ENCODE measurements at places on chromosomes 3 and 15.

GRCh38 chr3:48472673-48472922 lies 26.1 kb downstream of the ATRIP start:
- no peak for DNase-seq

GRCh38 chr3:14210843-14211594 lies 32.4 kb downstream of the LSM3 start:
- no peak for DNase-seq

DNA sequence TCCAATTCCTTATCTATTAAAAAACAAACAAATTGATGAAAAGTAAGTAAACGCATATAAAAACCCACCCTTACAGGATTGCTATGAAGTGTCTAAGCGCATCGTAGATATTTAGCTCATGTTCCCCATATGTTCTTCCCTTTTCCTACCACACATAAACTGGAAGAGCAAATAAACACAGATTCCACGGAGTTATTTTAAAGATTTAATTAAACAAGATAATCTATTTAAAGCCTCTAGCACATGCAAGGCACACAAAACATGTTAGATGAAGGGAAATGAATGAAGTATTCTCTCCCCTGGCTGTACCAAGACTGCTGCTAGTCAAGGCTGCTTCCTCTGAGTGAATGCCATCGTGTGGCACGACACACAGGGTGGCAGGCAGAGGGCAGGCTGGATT lies 78.4 kb upstream of the FGF12 start:
- DNase-seq, result no peak

GRCh38 chr3:141346418-141346817 lies 21.9 kb upstream of the ZBTB38 start:
- no peak for DNase-seq

GRCh38 chr3:13561967-13562366 lies 13.0 kb downstream of the FBLN2 start:
- no peak for DNase-seq

GRCh38 chr15:84891339-84891738 lies 6.9 kb downstream of the SLC28A1 start:
- no peak for DNase-seq

DNA sequence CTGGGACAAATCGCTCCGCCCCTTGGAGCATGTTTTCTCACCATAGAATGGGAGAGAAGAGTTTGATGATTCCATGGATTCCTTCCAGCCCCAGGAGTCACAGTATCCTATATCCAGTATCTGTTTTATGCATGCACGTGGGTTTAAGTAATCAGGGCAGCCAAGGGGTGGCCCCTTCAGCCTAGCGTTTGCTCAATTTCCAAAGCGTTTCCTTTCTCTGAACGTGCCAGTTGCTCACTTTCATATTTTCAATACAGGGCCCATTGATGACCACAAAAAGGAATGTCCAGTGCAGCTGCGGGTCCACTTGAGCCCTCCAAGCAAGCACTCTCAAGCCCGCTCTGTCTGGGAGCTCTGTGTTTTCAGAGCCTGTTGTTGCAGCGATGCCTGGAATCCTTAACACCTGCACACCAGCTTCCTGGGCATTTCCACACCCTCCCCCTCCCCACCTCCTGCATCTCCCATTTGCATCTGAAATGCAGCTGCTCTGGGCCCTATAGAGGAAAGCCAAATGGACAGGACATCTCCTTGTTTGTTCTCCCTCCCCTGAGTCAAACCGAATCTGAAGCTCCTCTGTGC lies 164.3 kb upstream of the LPP start:
- no peak for DNase-seq

DNA sequence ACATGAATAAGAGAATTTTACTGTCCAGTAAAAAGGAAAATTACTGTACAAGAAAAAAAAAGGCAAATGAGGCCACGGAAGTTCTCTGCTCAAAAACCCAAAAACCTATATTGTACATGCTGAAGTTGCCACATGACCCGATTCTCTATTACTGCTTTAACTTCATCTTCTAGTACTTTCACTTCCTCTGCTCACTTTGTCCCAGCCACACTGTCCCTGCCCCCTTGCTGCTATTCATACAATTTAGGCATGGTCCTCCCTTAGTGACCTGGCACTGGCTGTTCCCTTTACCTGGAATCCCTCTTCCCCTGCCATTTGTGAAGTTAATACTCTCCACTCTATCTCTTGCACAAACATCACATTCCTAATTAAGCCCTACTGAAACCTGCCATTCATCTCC lies 457.4 kb downstream of the MAGI1 start:
- no peak for DNase-seq

DNA sequence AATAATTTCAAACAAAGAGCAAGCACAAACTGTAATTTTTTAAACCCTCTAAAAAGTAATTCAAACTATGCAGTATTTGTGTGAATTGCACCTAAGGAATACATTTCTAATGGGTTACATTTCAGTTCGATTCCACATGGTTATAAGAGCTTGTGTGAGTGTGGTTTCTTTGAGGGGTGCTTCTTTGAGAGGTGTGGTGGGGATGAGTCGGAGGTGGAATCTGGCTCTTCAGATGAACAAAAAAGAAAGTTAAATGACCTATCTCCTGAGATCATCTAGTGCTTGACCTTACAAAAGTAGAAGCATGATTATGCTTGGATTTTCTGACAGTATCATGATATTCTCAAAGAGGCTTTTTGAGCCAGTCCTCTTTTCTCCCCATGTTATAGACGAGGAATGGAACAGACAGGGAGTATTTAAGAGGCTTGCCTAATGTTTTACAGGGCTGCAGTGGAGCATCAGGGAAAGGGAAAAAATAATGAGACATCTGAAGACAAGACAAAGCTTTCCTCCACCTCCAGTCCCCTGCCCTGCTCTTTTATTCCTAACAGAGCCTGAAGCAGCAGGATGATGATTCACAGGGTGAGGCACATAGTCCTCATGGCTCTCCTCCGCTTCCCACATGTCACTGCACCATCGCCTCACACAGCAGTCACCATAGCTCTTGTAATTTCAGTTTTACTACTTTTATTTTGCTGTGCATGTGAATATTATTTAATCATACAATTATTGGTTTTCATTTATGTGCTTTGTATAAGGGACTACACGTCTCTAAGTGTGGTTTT lies 82.0 kb downstream of the LYSMD4 start:
- no peak for DNase-seq

DNA sequence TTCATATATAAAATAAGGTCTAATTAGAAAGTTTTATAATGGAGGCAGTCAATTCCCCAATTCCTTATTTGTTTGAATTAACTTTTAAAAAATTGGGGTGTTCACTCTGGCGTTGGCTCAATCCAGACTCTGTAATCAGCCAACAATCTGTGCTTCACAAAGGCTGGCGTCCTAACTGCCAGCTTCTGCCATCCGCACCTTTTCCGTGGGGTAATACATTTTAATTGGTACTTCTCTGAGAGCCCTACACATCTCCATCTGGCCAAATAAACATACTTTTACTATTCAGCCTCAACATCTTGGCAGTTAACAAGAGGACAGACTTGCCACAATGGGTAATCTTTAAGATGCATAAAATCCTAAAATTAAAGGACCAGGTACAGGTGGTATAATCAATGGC lies 125.2 kb upstream of the CCNL1 start:
- no peak for DNase-seq

DNA sequence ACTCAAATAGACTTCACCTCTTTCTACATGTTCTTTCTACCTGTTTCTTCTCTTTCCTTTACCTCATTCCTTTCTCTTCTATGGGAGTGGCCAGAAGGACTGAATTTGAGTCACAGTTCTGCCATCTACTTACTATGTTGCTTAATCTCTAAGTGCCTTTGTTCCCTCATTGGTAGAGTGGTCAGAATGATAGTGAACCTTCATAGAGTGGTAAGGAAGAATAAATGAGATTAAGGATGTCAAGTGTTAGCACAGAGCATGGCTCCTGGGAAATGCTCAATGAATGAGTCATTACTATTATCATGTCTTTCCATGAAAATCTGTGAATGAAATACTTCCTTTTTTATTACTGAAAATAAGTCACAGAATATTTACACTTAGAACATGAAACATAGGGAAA lies 17.5 kb downstream of the TMEM207 start:
- no peak for DNase-seq

GRCh38 chr15:51286816-51287215 lies 51.6 kb downstream of the CYP19A1 start:
- DNase-seq, result no peak

- no peak for DNase-seq
Measured at GRCh38 chr15:40613080-40613479, 19.0 kb downstream of the KNL1 start.

- no peak for DNase-seq
Measured at GRCh38 chr15:38130740-38131498, 121.7 kb upstream of the SPRED1 start.

DNA sequence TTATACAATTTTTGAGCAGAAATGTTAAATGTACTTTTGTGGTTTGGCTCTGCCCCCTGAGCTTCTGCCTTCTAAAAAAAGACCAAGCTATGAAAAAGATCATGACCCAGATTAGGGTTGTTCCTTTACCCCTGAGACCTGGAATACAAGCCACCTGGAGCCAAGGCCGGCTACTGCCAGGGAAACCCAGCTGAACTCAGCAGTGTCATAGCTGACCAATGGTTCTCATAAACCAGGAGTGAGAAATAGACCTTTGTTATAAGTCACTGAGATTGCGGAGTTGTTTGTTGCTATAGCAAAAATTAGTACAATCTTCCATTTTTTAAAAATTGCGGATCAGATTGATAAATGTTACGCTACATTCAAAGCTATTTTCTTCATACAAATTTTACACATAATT lies 1261.7 kb downstream of the ROBO1 start:
- DNase-seq, result no peak

DNA sequence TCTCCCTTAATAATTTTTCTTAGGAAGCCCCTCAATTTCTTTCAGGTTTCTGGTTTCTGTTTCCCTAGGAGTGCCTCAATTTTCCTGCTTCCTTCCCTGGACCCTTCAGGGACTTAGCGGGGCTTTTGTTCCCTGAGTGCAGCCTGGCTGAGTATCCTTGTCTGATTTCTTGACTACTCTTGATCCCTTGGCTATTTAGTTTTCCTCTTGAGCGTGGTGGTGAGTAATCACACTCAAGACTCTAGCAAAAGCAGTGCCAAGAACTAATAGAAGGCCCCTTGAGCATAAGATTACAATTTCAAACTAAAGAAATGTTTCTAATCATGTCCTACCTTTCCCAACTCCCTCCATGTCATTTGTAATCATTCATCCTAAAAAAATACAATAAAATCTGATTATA lies 94.3 kb upstream of the C3orf80 start:
- no peak for DNase-seq

- DNase-seq, result no peak
Measured at GRCh38 chr3:191151653-191152052, 47.4 kb upstream of the OSTN start.

DNA sequence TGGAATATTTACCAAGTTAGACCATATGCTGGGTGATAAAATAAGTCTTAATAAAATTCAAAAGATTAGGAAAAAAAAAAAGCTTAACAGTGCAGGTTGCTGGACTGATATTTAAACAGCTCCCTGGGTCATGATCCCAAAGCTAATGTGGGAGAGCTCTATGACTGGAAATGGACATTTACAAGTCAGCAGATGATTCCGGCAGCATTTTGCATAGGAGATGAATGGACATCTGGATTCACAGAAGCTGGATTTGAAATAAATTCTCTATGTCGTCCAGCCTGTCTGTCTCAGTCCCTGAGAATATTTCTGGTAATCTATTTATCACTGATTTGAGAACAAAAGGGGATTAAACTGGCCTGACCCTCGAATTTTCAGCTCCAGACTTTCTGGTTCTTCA lies 52.3 kb upstream of the KLHL25 start:
- no peak for DNase-seq

DNA sequence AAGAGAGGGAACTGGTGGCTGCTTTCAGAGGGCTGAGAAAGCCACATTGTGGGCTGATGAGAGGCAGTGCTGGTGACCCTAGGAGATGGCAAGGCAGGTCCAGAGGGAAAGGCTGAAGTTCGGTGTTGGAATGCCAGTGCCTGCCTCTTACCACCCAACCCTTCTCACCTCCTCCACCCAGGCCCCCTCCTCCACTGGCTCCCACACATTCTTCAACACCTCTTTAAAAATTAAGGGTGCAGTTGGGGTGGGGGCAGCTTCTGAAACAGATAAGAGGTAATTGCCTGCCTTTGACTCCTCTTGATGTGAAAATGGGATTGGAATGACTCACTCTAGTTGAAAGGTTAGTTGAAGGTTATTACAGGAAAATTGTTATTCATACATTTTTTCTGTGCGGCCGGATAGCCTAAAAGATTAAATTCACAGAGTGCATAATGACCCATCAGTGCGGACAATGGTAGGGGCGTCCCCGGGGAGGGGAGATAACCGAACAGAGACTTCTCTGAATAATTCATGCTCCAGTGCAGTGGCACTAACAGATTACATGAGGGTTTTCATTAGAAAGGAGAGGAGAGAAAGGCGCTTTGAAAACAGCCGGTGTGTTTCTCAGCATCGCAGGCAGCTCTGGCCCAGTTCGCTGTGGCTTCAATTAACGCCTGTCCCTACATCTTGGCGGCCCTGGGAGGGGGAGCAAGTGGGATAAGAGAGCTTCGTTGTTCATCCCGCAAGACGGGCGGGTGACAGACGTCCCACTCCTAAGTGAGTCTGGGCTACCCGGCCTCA lies 212.4 kb downstream of the TLE3 start:
- DNase-seq, result no peak

DNA sequence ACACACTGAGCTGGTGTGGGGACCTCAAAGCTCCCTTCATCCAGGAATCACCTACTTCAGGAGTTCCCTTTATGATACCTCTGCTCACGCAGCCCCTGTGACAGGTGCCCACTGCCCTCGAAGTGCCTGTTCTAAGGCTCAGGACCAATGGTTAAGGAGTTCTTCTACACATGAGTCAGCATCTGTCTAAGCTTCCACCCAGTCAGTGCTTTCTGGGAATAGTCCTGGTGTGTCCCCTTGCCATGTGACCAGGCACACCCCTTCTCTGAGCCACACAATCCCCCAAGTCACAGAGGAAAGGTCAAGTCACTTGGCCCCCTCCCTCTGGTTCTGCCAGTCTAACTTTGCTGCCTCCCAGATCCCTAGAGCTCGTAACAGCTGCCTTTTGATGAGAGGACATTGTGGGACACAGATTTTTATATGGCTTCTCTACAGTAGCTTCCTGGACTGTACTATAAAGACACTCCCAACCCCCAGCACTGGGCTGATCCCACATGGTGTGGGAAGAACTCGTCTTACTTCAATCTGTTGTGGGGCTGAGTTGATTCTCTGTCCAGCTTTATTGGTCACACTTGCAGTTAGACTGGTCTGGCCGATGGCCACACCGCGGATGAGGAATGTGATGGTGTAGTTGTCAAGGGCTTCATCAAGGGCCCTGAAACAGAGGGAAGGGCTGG lies 78.8 kb downstream of the NUP210 start:
- DNase-seq, result no peak

- DNase-seq, result peak; percentile 75
Measured at GRCh38 chr15:74893627-74894026, 3.8 kb downstream of the MPI start.

GRCh38 chr3:46029953-46030543 lies 2.8 kb upstream of the XCR1 start:
- no peak for DNase-seq

DNA sequence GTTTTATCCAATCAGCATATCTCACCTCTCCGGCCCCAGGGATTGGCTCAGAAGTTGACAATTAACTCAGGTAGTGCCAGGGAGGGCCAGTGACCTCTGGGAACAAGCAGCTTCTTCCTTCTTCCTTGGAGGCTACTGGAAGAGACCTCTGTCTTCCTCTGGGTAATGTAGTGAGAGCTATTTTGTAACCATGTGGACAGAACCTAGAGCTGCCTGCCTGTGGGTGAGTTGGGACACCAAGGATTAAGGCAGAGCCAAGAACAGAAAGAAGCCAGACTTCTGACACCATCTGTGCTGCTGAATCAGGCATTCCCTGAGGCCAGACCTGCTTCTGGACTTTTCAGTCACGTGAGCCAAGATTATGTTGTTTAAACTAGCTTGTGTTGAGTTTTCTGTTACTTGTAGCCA lies 5.9 kb upstream of the NDUFAF1 start:
- DNase-seq, result no peak

- no peak for DNase-seq
Measured at GRCh38 chr15:99057697-99058420, 47.0 kb upstream of the SYNM start.
